ENCODE measurements at places on chromosomes 4 and X.

DNA sequence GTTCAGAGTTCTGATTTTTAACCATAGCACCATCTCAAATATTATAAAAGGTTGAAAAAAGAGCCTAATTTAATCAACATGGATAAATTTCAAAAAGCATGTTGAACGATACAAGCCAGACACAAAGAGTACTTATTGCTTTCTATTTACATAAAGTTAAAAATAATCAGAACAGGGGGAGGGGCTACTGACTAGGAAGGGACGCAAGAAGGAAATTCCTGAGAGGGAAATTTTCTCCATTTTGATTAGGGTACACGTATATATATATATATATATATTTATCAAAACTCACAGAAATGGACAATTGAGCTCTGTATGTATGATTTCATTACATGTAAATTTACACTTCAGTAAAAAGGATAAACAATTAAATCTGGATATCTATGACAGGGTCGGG lies 482 bp upstream of the MBTPS2 start:
- no peak for DNase-seq

DNA sequence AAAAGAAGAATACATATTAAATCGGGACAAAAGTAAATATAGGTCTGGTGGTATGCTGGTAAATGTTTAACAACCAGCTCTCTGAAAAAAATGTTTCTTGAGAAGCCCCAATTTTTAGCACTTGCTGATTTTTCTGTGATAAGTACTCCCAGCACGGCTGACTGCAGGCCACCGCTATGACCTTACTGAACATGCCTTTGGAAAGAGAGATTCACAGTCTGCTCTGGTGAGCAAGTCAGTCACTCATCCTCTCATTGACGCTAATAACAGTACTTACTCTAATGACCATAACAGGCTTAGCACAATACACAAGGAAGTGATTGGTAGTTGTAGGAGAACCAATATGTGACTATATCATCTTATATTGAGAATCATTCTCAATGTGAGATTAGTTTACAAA lies 98.9 kb upstream of the BLTP1 start:
- no peak for DNase-seq

DNA sequence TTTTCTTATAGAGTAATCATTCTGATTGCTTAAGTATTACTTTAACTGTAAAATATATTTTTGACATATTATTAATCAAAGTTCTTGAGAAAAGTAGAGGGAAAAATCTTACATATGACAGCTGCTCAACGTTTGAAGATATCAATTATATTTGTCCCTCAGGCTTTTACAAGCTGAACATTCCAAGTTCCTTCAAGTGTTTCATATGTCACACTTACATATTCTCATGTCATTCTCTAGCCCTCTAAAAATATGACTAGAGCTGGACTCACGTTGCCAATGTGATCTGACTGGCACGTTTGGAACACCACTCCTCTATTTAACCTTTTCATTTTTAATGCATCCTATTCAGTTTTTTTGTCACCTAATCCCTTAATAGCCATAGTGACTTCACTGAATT lies 492.9 kb downstream of the PCDH18 start:
- DNase-seq = no peak

DNA sequence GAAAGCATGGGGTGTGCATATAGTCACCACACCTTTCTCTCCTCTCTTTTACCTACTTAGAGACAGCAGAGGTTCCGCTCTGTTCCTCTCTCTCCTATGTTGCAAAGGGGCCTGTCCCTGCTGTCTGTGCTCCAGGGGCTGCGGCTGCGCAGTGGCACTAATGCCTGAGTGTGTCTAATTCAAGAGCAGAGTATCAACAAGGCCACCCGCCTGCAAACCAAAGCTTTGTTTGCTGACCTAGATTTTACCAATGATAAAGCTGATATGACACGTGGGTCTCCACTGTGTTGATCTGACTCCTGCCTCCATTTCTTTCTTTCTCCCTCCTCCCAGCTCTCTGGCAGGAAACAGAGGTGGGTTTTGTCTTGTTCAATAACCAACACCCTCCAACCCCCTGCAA lies 74.9 kb downstream of the NSG1 start:
- peak; percentile 18 for DNase-seq

- DNase-seq = no peak
Observed at GRCh38 chrX:109842611-109843010, 109.6 kb upstream of the ACSL4 start.

DNA sequence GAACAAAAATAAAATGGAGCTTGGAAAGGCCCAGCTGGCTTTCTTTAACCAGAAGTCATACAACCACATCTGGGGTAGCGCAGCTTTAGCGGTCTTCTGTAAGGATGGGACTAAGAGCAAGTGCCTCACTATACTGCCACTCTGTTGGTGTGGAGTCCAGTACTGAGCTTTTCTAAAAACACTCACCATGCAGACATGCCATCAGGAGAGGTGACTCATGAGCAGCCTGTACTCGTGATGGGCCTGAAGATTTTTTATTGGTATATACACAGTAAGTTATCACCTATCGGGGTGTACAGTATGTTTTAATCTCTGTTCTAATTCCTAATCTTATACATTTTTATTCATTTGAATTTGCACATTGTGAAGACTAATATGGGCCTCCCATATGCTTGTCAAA lies 9.6 kb downstream of the PPP3CA start:
- no peak for DNase-seq

DNA sequence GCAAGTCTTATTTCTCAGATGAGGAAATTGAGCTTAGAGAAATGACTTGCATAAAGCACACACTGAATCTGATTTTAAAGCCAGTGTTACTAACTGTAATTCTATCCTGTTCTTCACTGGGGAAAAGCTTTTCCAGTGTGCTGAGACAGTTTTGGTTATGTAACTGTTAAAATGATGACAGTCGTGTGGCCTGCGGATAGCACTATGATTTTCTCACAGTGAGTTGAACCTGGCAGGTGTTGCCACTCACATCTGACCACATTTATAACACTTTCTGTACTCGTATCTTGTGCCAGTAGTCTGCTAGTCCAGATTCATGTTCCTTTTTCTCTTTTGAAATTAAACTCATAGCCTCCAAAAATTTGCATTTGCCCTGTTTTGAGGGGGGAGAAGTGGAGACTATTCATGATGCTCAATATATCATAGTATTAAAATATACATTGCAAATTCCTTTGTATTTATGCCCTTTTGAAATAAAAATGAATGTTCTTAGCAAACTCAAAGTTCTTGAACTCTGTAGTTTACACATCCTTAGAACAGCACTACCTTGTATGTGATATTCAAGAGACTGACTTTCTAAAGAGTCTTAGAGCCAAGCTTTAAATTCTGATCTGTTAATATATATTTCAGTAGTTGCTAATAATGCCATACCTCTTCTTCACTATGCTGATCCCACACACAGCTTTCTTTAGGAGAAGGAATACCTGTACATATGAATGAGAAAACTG lies 132.3 kb downstream of the PDLIM5 start:
- no peak for DNase-seq

DNA sequence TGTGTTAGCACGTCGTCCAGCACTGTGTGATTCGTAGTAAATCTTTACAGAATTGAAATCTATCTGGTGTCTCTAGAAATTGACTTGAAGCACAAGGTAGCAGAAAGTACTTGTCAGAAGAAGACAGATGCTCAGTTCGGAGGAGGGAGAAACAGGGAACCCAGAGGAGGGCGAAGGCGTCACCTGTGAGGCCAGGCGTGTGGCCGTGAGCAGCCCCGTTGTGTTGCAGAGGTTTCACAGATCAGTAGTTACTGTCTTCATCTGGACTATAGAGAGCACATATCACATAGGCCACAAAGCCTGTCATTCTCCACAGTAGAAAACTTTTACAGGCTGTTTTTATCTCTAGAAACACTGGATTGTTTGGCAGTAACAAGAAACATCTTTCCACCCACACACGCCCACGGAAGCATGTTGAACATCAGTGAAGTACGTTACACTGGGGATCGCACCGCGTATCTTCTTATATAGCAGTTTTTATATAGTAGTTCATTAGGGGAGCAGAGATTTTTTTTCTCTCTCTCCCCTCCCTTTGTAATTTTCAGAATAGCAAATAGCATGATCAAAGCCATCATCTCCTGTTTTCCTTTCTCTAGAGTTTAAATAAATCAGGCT lies 48.1 kb upstream of the TLR3 start:
- DNase-seq = no peak

- DNase-seq = no peak
Observed at GRCh38 chr4:25020236-25020635, 10.5 kb downstream of the LGI2 start.

GRCh38 chr4:48483006-48483776 lies at the start of gene SLC10A4:
Gene SLC10A4 (plus strand): TSS chr4:48483343. CDS start chr4:48483562, 219 bp downstream.
- no peak for DNase-seq

DNA sequence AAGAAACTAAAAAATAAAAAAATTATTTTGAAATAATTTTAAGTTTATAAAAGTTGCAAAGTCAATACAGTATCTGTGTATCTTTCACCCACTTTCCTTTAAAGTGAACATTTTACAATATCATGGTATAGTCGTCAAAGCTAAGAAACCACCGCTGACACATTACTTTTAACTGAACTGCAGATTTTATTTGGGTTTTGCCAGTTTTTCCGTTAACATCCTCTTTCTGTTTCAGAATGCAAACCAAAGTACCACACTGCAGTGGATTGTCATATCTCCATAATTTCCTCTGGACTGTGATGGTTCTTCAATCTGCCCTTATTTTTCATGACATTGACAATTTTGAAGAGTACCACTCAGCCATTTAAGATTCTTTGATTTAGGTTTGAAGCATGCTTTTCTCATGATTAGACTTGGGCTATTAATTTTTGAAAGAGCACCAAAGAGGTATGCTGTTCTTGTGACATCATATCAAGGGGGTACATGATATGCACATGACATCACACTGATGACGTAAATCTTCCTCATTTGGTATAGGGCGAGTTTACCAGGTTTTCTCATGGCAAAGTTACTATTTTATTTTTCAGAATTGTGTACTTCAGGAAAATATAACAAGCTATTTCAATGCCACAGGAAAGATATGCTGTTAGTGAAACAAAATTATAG lies 3.6 kb upstream of the CXCL1 start:
- no peak for DNase-seq

DNA sequence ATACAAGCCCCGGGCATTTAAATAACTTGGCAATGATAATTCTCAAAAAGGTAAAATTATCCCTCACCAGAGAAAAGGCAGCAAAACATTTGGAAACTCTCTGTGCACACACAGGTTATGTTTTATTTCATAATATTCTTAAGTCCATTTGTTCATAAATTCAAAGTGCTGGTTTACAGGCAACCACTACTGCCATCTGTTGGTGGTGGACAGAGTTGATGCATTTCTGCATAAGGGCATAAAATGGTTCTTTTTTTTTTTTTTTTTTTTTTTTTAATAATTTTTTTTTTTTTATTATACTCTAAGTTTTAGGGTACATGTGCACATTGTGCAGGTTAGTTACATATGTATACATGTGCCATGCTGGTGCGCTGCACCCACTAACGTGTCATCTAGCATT lies 31.5 kb upstream of the IL21 start:
- peak; percentile 77 for DNase-seq

GRCh38 chr4:176084769-176085168 lies 19.1 kb downstream of the WDR17 start:
- no peak for DNase-seq

DNA sequence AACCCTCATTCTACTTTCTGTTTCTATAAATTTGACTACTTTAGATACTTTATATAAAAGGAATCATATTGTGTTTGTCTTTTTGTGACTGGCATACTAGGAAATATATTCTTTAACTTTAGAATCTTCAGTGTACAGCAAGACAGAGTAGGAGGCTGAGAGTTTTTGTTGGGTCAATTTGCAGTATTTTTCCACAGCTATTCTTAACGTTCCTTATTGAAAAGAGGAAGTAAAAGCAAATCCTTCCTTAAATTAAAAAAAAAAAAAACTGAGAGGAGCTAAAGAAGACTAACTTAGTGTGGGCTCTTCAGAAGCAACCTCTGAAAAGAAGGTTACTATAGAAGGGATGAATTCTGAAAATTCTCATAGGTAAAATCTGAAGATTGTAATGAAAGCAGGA lies 1194.6 kb downstream of the ADGRL3 start:
- no peak for DNase-seq

GRCh38 chr4:103853627-103854026 lies 133.8 kb upstream of the TACR3 start:
- no peak for DNase-seq

DNA sequence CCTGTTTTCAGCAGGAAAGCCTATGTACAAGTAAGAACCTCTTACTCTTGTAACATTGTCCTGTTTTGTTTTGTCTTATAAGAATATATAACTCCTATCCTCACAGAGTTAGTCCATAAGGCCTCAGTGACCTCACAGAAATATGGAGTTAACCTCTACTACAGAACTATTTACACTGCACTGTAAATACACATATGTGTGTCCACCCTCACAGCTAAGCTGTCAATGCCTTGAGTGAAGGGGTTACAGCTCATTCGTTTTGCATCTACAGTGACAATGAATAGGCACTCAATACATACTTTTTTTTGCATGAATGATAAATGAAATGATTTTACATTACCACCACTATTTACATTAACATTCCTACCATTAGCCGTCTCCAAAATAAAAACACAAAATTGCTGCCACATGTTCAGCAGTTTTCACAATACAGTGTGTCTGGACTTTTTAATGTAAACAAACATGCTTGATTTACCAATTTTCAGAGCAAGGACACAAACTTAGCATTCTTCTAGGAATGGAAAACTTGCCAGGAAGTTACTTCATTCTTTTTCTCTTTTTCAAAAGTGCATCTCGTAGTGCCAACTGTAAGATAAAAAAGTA lies 9.5 kb upstream of the NAAA start:
- no peak for DNase-seq

DNA sequence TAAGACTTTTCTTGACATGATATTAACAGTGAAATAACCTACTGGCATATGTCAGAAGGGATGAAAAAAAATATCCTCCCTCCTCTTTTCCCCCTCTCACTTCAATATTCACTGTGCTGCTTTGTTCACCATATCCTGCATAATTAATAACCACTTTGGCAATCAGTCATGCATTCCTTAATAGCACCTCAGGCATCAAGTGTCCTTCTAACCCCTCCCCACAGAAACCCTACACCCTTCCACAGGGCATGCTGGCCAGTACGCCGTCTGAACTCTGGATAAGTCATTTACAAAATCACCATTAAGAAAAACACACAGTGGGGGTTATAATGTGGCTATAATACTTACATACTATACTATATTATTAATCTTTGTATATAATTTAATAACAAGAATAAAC lies 165.9 kb downstream of the PDGFC start:
- no peak for DNase-seq

DNA sequence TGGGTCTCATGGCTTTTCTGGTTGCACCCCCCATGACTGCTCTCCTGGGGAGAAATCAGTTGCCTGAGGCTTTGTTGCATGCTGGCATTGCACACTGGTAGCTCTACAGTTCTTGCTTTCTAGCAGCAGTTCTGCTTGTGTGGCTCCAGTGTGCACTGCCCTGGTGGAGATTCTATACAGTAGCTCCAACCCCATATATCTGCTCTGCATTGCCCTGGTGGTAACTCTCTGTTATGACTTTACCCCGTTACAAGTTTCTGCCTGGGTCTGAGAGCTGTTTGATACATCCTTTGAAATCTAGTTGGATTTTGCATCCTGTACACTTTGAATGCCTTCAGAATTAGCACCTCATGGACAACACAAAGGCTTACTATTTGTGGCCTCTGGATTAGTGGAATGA lies 241.4 kb upstream of the EPHA5 start:
- DNase-seq = no peak
